ENCODE measurements at places on chromosomes 16 and 17. TPM values are rescaled to one million over a fixed set of nuclear protein-coding genes. Genes with fewer than 3 reads are reported as not detected.

- DNase-seq = no peak
These were observed 396.7 kb upstream of the MAF start for GRCh38 chr16:79997257-79997656.

GRCh38 chr17:39738568-39738901 lies 797 bp downstream of the GRB7 start:
- no peak for DNase-seq

- DNase-seq = peak; percentile 83
These were observed 11.5 kb downstream of the FLII start for GRCh38 chr17:18246880-18247612.

- no peak for DNase-seq
These were observed 1.0 kb upstream of the KRT20 start for GRCh38 chr17:40886090-40886489.

DNA sequence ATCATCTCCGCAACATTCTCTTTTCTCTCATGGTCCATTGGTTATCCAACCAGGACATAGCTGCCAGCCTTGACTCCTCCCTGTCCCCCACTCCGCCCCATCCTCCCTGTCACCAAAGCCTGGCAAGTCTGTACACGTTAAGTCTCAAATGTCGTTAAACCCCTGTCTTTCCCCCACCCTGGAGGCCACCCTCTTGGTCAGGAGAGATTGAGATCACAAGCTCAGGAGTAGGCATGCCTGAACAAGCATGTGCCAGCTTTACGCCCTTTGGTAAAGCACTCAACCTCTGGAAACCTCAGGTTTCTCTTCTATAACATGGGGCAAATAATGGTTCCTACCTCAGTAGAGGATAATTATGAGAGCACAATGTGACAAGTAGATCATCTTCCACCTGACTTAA lies 38.1 kb upstream of the CCL1 start:
- DNase-seq = no peak

- no peak for DNase-seq
These were observed 32.4 kb downstream of the COTL1 start for GRCh38 chr16:84585467-84585866.

GRCh38 chr17:57782062-57782490 lies 37.0 kb upstream of the CCDC182 start:
- DNase-seq = no peak

- DNase-seq = no peak
These were observed 18.6 kb downstream of the IGFBP4 start for GRCh38 chr17:40461732-40462342.

DNA sequence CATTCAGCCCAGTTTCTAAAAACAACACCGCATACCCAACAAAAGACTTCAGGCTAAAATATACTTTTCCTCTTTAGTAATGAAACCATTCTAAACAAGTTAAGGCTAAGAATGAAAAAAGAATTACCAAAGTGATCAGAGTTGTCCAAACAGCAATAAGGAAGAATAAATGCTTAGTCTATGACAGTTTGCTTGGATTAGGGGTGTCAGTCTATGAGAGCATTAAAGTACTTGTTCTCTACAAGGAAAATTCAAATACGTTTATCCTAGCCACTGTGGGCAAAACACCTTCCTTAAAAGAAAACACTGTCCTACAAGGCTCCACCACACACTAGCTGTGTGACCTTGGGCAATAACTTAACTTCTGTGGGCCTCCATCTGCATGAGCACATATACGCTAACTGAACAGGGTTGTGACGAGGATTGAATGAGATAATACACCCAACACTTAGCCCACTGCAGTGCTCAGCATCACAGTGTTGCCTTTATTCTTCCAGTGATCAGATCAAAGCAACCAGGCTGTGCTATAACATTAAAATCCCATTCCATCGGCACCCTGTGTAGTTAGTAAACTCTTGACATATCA lies 53.6 kb downstream of the TEX2 start:
- DNase-seq = no peak

DNA sequence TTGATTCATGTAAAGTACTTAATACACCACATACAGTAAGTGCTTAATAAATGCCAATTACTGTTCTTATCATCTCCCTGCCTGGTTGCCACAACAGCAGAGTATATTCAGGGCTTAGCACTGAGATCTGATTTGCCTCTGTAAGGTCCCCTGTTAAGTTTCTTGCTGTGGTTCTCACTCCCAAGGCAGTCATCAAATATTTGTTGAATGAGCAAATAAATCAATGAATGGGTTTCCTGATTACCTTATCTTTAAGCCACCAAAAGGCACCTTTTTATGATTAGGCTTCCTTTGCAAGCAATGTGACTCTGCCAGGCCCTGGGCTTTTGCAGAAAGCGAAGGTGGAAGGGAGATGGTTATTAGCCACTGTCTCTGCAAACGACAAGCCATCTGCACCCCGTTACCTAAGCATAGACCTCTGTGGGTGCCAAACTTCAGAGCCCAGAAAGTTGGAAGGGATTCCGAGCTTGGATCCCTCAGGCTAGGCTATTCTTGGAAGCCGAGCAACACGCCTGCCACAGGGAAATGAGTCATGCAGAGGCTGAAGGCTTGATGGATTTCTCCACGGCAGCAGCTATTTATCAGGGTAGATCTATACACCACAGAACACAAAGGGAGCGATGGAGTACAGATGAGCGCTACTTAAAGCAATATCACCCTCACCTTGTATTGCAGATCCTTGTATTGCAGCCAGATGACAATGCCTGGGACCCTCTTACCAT lies 102.0 kb downstream of the GRIN2A start:
- DNase-seq = no peak

- no peak for DNase-seq
These were observed 4.8 kb downstream of the SRCIN1 start for GRCh38 chr17:38600906-38601305.

- DNase-seq = no peak
These were observed 8.1 kb downstream of the KCNH6 start for GRCh38 chr17:63531022-63531965.

DNA sequence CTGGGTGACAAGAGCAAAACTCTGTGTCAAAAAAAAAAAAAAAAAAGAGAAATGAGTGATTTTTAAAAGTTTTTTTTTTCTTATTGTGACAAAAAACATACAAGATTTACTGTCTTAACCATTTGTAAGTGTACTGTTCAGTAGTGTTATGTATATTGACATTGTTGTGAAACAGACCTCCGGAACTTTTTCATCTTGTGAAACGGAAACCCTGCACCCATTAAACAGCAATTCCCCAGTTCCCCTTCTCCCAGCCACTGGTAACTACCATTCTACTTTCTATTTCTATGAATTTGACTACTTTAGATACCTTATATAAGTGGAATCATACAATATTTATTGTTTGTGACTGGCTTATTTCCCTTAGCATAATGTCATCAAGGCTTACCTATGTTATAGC lies 18.7 kb downstream of the DUS2 start:
- no peak for DNase-seq

DNA sequence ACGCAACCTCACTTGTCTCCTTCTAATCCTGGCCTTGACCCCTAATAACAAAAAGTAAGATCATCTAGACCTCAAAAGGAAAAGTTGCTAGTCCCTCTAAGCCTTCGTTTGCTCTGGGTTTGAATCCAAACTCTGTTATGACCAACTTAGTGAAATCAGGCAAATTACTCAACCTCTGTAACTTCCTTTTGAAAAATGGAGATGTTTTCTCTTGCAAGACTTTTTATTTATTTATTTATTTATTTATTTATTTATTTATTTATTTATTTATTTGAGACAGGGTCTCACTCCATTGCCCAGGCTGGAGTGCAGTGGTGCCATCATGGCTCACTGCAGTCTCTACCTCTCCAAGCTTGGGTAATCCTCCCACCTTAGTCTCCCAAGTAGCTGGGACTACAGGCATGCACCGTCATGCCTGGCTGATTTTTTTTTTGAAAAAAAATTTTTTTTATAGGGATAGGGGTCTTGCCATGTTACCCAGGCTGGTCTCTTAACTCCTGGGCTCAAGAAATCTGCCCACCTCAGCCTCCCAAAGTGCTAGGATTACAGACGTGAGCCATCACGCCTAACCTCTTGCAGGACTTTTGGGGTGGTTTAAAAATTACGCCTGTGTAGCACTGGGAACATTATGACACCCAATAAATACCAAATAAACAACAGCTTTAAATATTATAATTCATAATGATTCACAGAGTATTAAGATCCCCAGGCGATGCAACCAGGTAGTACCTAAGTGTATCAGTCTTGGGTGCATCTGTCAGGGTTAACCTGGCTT lies 63.4 kb downstream of the PITPNC1 start:
- DNase-seq = no peak

DNA sequence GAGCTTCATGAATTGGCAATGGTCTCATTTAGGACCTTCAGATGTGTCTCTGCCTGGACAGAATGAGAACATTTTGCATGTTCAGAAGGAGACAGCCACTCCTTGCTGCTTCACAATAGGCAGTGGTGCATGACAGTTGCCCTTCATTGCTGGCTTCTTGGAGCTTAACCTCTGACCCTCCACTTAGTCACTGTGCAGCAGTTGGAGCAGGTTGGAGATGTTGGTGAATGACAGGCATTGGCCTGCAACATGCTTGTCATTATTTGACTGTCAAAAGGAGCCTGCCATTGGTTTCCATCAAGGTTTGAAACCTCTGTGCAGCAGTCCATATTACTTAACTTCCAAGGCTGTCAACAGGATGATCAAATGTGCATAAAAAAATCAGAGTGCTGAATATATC lies 22.7 kb downstream of the FTO start:
- DNase-seq = no peak

- DNase-seq = no peak
These were observed 67.4 kb upstream of the SOX9 start for GRCh38 chr17:72053449-72053848.

- DNase-seq = no peak
These were observed 2.2 kb upstream of the SLFN12L start for GRCh38 chr17:35539659-35540026.

GRCh38 chr16:69890114-69890891 lies 60.8 kb upstream of the CLEC18A start:
- DNase-seq = peak; percentile 73

- DNase-seq = no peak
These were observed 13.5 kb upstream of the CACNG4 start for GRCh38 chr17:66950886-66951604.

GRCh38 chr17:54867634-54868033 lies 33.0 kb upstream of the TOM1L1 start:
- no peak for DNase-seq

DNA sequence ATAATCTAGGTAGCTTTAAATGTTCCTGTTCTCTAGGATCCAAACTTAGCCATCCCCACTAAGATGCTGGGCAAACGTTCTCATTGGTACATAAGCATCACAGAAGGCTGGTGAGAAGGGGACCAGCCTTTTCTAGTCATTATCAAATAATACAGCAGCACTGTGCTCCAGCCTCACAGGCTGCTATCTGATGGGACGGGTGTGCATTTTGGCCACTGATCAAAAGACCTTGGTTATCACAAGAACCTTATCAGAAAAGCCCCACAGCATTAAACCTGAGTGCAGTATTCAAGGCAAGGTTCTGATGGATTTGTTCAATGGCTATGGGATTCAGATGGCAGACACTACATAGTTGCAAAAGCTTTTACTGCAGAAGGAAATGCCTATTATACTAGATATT lies 19.1 kb upstream of the KPNB1 start:
- no peak for DNase-seq

DNA sequence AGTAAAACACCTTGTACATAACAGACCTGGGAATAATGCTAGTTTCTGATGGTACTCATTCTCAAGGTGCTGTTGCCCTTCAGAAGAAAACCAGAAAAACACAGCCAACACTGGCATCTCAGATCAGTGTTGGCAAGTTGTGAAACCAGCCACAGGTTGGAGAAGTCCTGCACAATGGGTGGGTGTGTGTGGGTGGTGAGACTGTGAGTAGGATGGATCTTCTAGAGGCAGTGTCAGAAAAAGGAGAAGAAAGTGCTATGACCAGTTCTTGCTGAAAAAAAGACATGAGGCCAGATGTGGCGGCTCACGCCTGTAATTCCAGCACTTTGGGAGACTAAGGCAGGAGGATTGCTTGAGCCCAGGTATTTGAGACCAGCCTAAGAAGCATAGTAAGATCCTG lies 35.2 kb upstream of the SMIM36 start:
- DNase-seq = no peak

The C17orf50 gene
- not detected for total RNA-seq

The KRTAP4-1 gene
- not detected for total RNA-seq

The FA2H gene
- 52.2 TPM for total RNA-seq

The LPO gene
- not detected for total RNA-seq

The CCL8 gene
- 10.3 TPM for total RNA-seq

The GNGT2 gene
- total RNA-seq = 1.3 TPM

The TK2 gene
- total RNA-seq = 44.2 TPM

The CORO1A gene
- 41.2 TPM for total RNA-seq

The BRIP1 gene
- 0.53 TPM for total RNA-seq

The TP53TG3F gene
- total RNA-seq = not detected

The VAT1L gene
- total RNA-seq = 36.1 TPM

The RRAD gene
- total RNA-seq = 6.2 TPM

The SYT17 gene
- total RNA-seq = 8.2 TPM

The WNK4 gene
- total RNA-seq = 1.4 TPM

The ITGB3 gene
- 30.2 TPM for total RNA-seq

The HOXB5 gene
- total RNA-seq = 2.4 TPM
